ENCODE measurements at places on chromosomes 1 and 21.

DNA sequence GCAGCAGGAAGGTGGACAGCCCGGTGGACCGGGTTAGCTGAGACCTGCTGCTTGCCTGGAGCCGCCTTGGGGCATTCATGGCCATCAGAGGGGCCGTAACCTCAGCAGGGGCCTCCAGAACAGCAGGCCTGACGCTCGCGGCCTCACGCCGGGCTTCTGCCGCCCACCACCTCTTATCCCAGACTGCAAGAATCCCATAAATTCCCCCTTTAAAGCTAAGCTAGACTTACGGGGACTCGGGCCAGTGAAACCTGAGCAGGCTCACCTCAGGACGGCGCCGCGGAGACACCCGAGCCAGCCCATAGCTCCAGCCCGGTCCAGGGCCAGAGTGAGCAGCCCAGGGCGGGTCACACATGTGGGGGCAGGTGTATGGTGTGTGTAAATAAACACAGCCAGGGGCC, 132.3 kb downstream of the GLIS1 start:
- no peak for DNase-seq

- no peak for DNase-seq
Observed at GRCh38 chr21:43645136-43645891, 14.0 kb downstream of the HSF2BP start.

GRCh38 chr21:24729568-24729967, 877.7 kb downstream of the MRPL39 start:
- DNase-seq = no peak

GRCh38 chr1:31689379-31689778, 14.4 kb downstream of the COL16A1 start:
- DNase-seq = no peak

DNA sequence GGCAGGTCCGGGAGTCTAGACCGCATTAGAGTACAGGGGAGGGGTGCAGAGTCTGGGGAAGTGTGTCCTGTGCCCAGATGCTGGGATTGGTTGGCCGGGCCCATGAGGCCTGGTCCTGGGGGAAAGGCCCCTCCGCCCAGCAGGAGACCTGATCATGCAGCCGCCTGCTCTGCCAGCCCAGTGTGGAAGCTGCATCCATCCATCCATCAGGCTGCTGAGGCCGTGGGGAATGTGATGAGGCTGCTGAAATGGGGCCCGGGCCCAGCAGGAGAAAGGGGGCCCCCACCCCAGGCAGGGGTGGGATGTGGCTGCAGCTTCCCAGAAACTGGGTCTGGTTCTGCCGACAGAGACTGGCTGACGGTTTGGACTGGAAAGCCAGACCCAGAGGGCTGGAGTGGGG, 37.2 kb downstream of the EPHA2 start:
- DNase-seq = no peak

DNA sequence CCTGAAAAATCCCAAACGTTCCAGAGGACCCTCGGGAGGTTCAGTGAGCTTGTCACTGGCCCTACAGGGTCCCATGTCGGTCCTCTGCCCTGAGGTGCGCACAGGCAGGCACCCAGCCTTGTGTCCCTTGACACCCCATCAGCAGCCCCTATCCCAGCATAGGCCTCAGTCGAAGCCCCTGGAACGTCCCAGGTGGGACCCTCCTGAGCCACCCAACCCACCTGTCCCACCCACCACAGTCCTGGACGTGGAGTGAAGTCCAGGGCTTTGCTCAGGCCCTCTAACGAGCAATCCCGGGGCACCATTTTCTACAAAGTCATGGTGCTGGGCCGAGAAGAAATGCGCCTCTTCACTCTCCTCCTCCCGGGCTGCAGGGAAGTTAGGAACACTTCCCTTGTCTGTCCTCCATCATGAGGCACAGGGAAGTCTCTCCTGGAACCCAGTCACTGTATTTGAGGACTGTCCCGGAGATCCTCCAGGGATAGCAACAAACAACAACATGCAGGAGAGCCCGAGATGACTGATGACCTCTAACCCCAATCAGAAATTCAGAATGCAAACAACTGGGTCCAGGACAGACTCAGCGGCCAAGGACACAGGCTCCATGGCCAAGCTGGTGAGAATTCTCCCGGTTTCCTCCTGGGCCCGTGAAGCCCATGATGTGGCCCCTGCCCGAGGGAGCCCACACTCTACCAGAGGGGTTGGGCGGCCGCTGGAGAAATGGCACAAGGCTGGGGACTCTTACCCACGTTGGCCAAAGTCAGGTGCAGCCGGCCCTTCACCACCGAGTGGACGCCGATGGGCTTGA, 105.5 kb downstream of the NPHP4 start:
- DNase-seq = no peak

GRCh38 chr1:93013145-93014065, 52.1 kb upstream of the DIPK1A start:
- DNase-seq = no peak

DNA sequence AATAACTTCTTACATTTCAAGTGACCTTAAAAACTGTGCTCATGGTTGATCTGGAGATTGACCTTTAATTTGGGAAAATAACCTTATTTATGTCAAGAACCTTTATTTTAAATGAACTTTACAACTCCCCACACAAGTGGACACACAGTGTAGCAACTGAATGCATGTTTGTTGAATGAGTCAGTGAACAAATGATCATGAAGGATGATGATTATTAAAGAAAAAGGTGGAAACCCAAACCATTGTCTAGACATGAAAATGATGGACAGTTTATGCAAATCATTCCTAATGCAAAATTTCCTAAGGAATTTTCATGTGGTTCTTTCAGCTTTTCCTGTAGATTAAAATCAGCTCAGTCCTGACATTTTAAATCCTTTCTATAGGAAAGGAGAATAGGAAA, 439.8 kb upstream of the RUNX1 start:
- no peak for DNase-seq

DNA sequence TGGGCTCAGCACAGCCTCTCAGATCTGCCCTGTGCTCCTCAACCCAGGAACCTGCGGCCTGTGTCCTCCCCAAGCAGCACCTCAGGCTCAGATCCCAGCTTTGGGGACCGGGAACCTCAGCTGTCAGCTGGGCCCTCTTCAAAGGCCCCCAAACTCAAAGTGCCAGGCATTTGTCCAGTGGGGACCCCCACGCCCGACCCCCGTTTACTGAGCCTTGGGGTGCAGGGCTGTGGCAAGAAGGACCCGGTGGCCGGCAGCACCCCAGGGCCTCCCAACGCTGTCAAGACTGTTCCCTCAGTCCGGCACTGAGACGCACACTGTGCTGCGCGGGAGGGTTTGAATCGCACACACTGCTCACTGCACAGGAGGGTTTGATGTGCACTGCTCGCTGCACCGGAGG, 35.0 kb downstream of the MORN1 start:
- DNase-seq = no peak

Data from stimulated activated CD4-positive, alpha-beta T cell treated with anti-CD3 and anti-CD28 coated beads, Interleukin-12 subunit alpha, Interleukin-12 subunit beta, amount 100 ng/mL, for 4 hours (primary cell).